ENCODE measurements at places on chromosomes 12 and 14.

DNA sequence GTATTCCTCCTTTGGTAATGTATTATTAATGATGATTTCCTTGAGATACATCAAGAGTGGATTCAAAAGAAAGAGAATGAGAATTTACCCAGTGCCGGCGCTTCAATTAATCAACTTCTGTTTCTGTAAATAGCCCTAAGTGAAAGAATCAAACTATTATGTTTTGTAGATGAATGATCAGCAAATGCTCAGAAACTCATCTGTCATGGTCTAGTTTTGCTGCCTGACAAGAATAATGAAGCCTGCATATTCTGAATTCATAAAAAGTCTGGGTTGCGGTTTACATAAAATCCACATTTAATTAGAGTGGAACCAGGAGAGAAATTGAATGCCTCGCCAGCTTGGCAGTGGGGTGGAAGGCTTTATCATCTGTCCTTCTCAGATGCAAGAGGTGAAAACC lies 325.3 kb downstream of the GALC start:
- no peak for DNase-seq

- DNase-seq = no peak
Measured at GRCh38 chr12:95151406-95151805, 65.9 kb downstream of the FGD6 start.

GRCh38 chr12:104504146-104504545 lies 47.4 kb downstream of the CHST11 start:
- no peak for DNase-seq

GRCh38 chr14:44165286-44165685 lies 341.8 kb downstream of the FSCB start:
- no peak for DNase-seq

DNA sequence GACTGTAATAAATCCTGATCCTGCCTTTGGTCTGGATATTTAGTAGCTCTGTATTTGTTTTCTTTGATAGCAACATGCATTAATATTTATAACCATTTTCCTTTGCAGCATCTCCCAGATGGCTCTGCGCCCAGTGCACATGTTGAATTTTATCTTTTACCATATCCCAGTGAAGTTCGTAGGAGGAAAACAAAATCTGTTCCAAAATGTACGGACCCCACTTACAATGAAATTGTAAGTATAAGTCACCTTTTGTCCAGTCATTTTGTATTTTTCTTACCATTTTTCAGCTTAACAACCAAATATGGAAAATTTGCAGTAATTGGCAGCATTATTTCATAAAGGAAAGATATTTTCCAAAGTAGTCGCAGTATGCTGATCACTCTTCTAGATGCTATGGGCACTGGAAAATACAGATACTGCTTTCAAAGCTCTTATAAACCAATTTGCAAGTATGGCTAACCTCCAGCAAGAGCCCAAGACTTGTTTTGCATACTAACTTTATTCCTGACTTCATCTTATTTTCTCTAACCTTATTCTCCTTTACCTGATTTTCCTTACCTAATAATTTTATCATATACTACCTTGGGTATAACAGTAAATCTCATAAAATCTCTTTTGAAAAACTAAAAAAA lies 97.4 kb downstream of the PLCZ1 start:
- no peak for DNase-seq

GRCh38 chr14:57749267-57749666 lies 116.6 kb downstream of the SLC35F4 start:
- DNase-seq = no peak

- no peak for DNase-seq
Measured at GRCh38 chr12:131946757-131947156, 3.0 kb upstream of the EP400 start.

GRCh38 chr14:92392711-92393110 lies 69.7 kb downstream of the SLC24A4 start:
- no peak for DNase-seq

- DNase-seq = no peak
Measured at GRCh38 chr12:5778821-5779220, 166.2 kb downstream of the ANO2 start.

All from activated CD4-positive, alpha-beta T cell treated with anti-CD3 and anti-CD28 coated beads, Interleukin-2, amount 50 U/mL, for 1 hour (primary cell).